ENCODE measurements at places on chromosomes 7 and 10.

GRCh38 chr10:80283536-80284199 is 5.8 kb downstream of the MAT1A start:
- no peak for DNase-seq

GRCh38 chr10:118272149-118272721 is 69.9 kb downstream of the FAM204A start:
- DNase-seq, result no peak

GRCh38 chr10:14413523-14413922 is 82.8 kb upstream of the FRMD4A start:
- no peak for DNase-seq

- DNase-seq, result no peak
Observed at GRCh38 chr7:106010331-106010730, 47.3 kb downstream of the CDHR3 start.

GRCh38 chr7:5429253-5429856 is 5.7 kb upstream of the TNRC18 start:
- DNase-seq, result no peak

- DNase-seq, result peak; percentile 24
Observed at GRCh38 chr10:32795598-32796183, 162.3 kb downstream of the ITGB1 start.

GRCh38 chr7:25073451-25073850 is 51.6 kb downstream of the CYCS start:
- DNase-seq, result no peak

DNA sequence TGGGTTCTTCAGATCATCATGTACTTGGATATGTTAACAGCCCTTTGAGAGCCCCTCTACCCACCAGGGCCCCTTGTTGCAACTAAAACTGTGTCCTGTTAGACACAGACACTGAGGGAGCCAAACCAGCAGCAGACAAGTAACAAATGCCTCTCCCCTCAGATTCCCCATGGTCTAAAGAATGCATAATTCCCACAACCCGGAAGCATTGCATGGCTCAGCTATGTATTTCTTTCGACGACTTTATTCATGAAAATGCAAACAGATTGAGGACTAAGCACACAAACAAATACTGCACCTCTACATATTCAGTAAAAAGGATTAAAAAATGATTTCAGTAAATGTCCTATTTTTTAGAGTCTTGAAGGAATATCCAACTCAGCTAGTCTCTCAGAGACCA is 70.1 kb upstream of the HECW1 start:
- DNase-seq, result no peak

- no peak for DNase-seq
Observed at GRCh38 chr10:22657566-22658225, 56.7 kb downstream of the PIP4K2A start.

DNA sequence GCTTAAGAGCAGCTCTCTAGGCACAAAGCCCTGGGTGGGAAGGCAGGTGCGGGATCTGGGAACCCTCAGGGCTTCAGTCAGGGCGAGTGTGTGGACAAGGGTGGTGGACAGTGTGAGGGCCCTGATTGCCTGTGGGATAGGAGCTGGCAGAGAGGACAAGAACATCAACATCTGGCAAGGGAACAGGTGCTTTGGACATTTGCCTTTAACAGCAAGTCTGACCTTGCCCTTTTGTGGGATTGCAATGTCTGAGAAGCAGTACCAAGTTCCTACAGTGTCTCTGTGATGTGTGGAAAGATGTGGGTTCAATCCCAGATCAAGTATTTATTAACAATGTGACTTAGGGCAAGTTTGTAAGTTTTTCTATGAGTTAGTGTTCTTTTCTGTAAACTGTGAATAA is 46.7 kb downstream of the TFAM start:
- DNase-seq, result no peak

GRCh38 chr7:157177983-157178381 is 39.3 kb downstream of the UBE3C start:
- peak; percentile 49 for DNase-seq

DNA sequence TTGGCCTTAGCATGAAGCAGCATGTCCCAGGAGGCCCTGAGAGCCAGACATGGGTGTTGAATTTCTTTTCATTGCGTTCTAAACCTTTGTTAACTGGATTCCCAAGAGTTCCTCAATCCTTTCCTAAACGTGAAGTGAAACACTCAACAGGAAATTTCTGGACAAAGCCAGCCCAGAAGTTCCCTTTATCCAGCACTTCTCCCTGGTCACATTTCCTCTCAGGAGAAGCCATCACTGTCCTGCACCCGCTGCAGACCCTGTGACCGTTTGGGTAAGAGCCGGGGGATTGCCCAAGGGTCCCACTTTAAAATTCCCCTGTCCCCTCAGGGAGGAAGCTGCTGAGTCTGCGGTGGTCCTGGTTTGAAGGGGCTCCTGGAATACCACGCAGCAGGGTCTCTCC is 88.0 kb upstream of the ZPBP start:
- DNase-seq, result no peak
